ENCODE measurements at places on chromosomes 2 and 18.
A peak's percentile ranks its signal among the peaks of the same experiment; 100 is the strongest.

DNA sequence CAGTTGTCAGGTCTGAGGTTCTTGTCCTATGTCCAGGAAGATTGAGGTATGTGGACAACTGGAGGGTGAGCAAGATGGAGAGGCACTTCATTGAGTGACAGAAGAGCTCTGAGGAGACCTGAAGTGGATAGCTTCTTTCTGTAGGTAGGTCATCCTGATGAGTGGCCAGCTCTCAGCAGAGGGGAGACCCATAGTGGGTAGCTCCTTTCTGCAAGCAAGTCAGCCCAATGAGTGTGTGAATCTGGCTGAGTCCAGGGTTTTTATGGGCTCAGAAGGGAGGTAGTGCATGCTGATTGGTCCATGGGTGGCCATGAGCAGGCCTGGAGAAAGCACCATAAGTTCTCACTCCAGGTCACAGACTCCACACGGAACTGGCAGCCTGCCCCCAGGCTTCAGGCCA, 92.6 kb upstream of the GALNT5 start:
- DNase-seq, result no peak

GRCh38 chr2:116510117-116510671, 1304.3 kb upstream of the DDX18 start:
- no peak for DNase-seq

DNA sequence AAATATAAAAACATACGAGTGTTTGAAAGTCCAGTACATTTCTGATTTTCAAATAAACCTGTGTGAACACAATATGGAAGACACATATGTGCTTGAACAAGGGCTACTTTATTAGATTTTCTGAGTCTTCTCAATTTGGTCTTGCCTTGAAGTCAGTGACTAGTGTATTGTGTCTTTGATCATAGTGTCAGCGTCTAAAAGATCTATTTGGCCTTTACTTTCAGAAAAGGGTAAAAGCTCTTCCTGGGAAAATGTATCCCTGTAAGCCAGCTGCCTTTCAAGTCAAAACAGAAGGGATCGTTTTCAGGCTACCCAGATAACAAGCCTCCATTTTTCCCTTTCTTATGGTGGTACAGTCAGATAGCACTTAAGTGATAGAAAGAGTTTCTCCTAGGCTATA, 471.9 kb downstream of the CMPK2 start:
- no peak for DNase-seq

DNA sequence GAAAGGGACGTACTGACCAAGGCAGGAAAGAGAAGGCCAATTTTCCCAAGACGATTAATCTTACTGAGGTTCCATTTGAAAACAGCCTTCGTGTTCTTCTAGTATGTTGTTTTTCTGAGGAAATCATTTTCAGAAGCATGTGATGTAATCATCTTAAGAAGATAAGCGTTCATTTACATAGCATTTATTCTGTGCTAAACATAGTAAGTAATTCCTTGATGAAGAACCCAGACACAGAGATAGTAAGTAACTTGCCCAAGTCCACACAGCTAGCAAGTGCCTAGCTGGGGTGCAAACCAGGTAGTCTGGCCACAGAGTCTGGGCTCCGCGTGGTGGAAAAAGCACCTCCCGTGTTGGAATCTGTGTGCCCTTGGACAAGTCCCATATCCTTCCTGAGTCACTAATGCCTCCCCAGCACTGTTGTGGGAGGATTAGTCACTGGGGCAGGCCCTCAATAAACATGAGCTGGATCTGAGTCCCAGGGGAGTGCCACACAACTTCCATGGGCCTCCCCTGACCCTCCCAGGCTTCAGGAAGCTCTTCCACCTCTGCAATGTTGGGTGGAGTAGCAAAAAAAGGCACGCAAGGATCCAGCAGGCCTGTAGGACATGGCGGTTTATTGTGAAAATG, 26.9 kb upstream of the ASAP2 start:
- DNase-seq, result peak; percentile 68

DNA sequence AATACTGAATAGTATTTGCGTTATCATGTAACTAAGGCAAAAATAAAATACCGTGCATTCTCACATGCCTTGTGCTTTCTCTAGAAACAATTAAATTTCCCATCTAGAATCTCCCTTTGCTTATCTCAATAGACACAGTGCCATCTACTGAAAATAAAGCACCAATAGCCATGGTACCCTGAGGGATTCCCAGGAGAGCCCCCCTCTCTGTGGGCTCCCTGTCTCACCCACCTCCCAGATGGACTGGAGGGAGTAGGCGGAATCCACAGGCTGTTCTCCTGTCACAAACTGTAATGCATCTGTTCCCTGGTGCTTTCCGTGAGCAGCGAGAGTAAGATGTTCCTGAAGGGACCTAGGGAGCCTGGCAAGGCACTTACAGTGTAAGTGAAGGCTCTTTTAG, 112.4 kb upstream of the UPP2 start:
- no peak for DNase-seq

DNA sequence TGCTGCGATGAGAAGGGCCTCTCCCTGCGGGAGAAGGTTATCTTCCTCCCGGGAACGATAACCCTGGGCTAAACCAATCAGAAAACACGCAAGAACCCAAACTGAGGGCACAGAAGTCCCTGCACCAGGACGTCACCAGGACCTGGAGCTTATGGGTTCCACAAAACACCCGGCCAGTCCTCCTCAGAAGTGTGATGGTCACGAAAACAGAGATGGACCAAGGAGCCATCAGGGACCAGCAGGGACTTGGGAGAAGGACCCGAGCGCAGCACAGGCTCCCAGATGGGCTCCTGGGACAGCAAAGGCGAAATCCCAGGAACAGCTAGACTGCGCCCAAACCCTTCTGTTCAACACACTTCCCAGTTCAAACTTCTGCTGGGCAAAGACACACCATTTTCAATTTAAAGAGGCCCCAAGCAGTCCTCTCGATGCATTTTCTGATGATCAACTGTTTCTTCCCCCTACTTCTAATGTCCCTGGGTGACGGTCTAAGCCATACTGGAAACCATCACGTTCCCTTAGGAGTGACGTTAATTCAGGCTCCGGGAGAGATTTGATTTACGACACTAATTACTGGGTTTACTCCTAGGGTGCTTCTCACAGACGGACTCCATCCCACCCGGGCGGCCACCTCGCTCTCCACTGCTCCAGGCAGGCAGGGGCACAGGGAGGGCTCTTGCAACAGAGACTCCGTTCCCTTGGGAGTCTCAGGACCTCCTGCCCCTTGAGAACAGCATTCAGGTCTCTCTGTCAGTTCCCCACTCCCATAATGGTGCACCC, 29.2 kb downstream of the ZNF516 start:
- DNase-seq, result no peak

Measured in fibroblast of skin of abdomen (primary cell).